Activated CD8-positive, alpha-beta memory T cell treated with anti-CD3 and anti-CD28 coated beads for 1 hour (primary cell): ENCODE measurements at places on chromosomes 12 and 14.

- no peak for DNase-seq
These were observed 210.0 kb upstream of the SEL1L start for GRCh38 chr14:81743605-81744004.

DNA sequence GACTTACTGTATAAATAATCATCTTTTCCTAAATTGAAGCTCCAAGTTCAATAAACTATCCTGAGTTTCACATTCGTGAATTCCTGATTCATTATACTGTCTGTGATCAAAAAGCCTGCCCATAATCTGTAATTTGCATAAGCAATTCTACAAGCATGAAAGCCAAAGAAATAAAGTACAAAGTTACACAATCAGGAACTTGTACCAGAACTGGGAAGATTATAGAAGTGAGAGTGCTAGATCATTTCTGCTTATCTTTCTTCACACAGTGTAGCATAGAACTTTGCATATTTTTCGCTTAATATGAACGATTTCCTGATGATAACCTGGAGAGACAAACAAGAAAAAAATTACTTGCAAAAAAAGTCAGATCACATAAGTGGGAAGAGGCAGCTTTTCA is 308.2 kb downstream of the C12orf50 start:
- no peak for DNase-seq

GRCh38 chr14:102927878-102928411 is 5.5 kb downstream of the AMN start:
- no peak for DNase-seq

GRCh38 chr14:40336846-40337245 is 904.6 kb upstream of the FBXO33 start:
- no peak for DNase-seq

GRCh38 chr14:35281341-35281740 is 10.8 kb upstream of the PSMA6 start:
- no peak for DNase-seq

DNA sequence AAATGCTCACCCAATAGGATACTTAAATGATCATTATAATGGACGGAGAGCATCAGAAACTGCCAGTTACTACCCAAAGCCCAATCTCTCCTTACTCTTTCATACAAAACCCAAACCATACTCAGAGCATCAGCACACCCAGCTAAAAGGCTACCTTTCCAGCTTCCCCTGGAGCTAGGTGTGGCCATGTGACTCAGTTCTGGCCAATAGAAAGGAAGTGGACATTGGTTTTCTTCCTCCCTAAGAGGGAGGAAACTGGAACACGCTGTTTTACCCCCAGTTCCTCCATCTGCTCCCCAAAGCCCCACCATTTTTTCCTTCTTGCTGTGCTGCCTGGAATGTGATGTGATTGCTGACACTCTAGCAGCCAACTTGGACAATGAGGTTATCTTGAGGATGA is 50.7 kb downstream of the SCARB1 start:
- no peak for DNase-seq

DNA sequence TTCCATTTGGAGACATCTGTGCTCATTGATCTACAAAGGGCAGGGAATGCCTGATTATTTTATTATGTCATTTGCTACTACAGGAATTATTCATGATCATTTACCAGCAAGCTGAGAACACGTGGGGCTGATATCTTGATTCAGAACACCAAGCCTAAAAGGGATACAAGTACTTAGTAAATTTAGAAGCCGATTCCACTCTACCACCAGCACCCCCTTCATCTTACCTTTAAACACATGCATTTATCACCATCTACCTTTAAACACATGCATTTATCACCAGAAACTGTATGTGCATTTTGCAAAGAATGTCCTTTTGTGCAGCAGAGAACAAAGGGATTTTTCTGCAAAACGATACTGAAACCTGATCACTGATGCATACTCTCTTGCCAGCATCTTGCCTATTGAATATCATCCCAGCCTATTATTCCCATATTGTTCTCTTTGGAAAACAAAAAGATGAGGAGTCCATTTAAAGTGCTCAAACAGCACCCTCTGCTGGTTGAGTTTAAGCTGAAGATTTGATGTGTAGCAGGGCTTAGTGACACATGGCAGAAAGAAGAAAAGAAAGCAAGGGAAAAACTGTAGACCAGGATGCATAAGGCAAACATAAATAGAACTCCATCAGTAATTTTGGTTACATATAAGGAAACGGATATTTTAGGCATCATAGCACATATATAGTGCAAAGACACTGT is 132.6 kb upstream of the PLEKHG7 start:
- no peak for DNase-seq

DNA sequence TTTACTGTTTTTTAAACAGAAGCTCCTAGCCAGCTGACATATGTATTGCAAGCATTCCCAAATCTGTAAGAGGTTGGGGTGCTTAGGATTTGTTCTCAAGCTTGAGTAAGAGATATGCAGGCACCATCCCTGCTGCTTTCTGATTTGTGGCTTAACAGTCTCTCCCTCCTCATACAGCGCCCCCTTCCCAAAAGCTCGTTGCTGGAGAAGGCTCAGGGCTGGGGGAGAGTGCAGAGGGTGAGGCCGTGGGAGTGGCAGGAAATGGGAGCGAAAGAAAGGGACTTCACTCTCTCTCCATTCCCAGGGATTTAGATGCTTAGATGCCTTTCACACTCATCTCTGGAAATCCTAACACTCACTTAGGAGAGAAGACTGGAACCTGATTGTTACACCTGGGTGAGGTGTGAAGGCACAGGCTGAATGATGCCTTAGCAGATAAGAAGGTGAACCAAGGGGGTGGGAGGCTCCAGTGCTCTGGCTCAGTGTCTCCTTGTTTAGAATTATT is 172.0 kb downstream of the C12orf75 start:
- no peak for DNase-seq

GRCh38 chr14:20714593-20715250 is 26.2 kb downstream of the ANG start:
- no peak for DNase-seq

GRCh38 chr14:90405755-90406154 is 8.9 kb downstream of the CALM1 start:
- DNase-seq, result no peak
